Endothelial cell of umbilical vein (primary cell): ENCODE measurements at places on chromosomes 2 and 18.

DNA sequence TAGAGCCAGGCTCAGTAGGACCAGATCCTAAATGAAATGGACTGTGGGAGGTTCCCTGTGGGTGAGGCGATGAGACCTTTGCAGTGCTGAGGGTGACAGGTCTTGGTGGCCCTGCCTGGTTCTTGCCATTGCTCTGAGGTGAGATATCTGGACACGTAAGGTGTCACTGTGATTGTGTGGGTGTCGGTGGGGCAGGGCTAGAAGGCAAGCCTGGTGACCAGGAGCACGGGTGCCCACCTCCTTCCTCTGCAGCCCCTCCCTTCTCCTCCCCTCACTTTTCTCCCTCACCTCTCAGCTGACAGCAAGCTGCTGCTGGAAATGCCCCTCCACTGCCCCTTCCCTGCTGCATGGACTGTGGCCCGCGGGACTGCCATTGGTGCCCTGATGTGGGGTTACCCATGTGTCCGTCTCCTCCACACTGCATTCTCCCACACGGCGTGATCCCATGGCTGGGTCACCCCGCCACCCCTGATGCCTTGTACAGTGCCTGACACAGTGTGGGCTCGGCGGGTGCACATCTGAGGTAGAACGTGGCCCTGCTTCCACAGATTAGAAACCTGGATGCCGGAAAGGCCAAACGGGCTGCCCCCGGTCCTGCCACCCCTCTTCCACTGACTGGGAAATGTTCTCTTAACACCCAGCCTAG is 55.6 kb upstream of the FOSL2 start:
- H3K4me1 ChIP-seq: peaks cover 11% of the 10 kb centered on the region
- no peak overlapping the region for H3K4me3 ChIP-seq
- no peaks in the 10 kb centered on the region for H3K27me3 ChIP-seq
- DNase-seq: no peak
- no peak overlapping the region for H3K27ac ChIP-seq

DNA sequence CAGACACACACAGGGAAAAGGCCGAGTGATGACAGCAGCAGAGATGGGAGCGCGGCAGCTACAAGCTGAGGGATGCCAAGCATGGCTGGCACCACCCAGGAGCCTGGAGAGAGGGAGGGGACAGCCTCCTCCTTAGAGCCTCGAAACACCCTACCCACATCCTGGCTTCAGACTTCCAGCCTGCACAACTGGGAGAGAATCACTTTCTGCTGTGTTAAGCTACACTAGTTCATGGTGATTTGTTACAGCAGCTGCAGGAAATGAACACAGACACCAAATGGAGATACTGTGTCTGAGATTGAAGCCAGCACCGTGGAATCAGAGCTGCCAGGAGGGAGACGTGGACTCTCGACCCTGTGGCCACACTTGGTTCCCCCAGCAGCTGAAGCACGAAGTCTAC is 27.5 kb upstream of the FOSL2 start:
- H3K36me3 ChIP-seq: no peaks in the 10 kb centered on the region
- H3K27ac ChIP-seq: no peak overlapping the region
- H3K27me3 ChIP-seq: no peaks in the 10 kb centered on the region
- H3K4me3 ChIP-seq: no peak overlapping the region
- H3K4me1 ChIP-seq: peaks cover 22% of the 10 kb centered on the region

DNA sequence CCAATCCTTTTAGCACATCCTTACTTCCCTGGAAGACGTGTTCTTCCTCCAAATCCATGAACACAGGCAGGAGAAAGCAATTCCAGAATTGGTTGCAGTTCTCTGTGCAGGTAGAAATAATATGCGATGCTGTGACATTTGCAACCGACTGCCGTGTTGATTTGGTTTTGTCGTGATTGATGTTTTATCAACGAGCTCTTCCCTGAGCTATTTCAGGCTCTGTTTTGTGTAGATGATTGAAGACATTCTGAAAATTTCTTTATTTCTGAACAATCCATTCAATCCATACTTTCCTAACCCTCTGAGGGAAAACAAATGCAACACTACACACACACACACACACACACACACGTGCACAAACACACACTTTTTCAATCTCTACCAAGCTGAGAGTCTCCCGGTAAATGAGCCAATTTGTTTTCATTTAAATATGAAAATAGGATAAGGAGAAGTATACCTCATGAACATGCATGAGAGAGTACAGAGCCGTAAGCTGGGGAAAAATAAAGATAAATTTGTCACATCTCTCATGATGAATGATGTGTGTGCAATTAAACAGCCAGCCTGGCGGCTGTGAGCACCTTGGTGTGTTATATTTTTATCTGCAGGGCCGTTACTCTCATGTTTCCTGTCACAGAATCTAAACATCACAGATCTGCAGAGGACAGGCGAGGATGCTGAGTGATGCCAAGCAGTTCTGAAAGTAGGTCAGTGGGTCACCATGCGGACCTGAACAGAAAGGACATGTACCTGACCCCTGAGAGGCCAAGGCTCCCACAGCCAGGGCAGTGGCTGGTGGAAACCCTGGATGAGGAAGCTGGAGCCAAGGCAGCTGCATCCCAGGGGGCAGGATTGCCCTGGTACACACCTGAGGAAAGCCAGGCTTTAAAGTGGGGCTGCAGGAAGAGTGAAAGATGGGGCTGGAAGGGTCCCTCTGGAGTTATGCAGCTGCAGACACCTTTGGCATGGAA is 64.8 kb downstream of the PDCL3 start:
- DNase-seq: no peak
- H3K4me3 ChIP-seq: no peak overlapping the region
- no peaks in the 10 kb centered on the region for H3K4me1 ChIP-seq
- no peaks in the 10 kb centered on the region for H3K36me3 ChIP-seq

- H3K36me3 ChIP-seq: no peaks in the 10 kb centered on the region
- no peak overlapping the region for H3K4me3 ChIP-seq
- DNase-seq: no peak
- no peaks in the 10 kb centered on the region for H3K27me3 ChIP-seq
These were observed 624.3 kb upstream of the FANCL start for GRCh38 chr2:58865436-58865835.
